Natural killer cell (primary cell): ENCODE measurements at places on chromosomes 12 and 14.
A peak's percentile ranks its signal among the peaks of the same experiment; 100 is the strongest.

GRCh38 chr12:115543269-115543668, 734.2 kb downstream of the MED13L start:
- no peak for DNase-seq

GRCh38 chr14:32694795-32695449, 243.8 kb upstream of the NPAS3 start:
- DNase-seq, result no peak

DNA sequence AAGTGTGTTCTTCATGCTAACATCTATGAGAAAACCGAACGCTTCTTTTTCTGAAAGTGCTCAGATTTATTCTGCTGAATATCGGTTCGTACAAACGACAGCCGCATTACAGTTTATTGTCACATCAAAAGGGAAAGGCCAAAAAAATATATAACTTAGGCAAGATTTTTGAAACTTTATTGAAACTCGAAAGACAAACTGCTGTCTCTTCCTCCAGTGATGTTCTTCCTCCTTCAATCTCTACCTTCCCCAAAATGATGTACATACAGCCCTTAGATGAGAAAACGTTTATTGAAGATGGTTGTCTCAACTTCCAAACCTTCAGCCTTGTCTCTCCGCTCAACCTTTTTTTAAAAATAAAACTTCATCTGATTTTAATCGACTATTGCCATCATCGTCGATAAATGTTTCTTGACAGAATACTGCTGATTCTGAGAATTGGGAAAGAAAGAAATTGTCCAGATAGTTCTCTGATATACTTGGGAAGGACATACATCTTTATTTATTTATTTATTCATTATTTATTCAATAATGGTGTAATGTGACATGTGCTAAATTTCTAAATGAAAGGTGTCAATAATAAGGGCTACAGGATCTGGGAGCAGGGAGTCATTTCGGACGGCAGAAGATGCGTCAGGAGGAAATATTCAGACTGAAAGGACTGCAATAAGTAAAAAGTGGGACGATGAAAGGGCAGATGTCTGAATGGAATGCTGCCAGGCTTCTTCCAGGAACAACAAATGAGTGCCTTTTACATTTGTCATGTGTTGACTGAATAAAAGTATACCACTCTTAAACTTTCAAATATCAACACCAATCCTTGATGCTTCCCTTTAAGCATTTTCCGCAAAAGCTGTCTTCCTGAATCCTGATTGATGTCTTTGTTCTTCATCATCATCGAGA, 817 bp upstream of the MDM1 start:
- no peak for DNase-seq

DNA sequence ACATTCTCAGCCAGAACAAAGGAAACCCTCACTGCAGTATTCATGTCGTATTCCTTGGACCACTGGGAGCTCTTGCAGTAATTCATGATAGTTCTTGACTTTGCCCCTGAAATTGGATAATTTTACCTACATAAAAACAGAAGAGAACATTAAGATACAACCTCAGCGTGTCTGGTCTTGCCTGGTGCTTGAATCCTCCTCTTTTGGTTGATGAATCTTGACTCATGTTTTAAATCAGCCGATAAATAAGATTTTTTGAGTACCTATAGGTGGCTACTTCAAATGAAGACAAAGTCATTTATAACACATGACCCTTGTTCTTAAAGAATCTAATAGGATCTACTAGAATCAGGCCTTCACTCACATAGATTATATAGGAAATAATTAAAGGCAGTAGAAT, 221.0 kb downstream of the PTPRO start:
- no peak for DNase-seq

DNA sequence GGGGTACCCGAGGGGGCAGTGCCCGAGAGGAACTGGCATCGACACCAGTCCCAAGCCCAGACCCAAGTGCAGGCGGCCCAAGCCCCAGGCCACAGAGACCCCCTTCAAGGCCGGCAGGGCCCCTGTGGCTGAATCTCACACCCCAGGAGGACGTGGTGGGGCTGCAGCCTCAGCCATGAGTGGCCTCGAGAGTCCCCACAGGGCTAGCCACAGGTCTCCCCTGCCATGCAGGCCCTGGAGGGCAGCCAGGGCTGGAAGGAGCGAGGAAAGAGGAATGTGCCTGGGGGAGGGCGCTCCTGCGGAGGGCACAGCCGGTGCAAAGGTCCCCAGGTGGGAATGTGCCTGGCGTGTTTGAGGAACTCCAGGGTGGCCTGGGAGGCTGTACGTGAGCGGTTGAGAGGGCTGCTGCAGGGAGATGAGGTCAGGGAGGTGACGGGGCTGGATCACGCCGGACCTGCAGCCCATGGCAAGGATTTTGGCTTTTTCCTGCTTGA, 86.1 kb downstream of the NCOR2 start:
- no peak for DNase-seq

DNA sequence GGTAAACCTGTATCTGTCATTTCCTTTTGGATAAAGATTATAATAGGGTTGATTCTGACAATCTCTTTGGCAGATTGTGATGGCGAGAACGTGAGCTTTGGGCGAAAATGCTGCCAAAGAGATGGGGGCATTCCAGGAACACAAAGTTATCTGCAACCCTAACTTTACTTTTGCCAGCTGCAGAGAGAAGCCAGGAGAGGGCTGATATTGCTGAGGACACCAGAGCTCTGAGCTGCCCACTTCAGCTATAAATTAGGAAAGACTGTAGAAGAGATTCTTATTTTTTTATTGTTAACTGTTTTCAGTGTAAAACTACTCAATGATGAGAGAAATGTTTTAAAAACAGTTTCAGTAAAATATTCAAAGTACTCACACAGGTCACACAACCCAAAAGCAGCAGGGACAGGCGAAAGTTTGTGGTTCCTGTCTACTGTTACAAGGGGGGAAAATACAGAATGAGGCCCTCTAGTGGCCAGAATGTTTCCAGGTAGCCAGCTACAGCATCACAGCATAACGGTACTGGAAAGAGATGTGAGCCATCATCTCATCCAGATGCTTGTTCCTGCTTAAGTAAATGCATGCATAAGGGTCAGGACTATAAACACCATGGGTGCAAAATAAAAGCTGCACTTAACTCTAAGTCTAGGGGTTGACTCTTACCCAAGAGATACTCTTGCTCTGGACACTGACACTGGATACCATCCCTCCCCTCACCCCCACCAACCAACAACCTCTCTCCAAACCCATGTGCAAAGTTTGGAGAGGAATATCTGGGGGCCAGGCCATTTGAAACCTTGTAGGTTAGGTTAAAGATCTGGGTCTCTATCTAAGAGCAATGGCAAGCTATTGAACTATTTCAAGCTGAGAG, 498.4 kb downstream of the RMST start:
- DNase-seq, result peak; percentile 25

DNA sequence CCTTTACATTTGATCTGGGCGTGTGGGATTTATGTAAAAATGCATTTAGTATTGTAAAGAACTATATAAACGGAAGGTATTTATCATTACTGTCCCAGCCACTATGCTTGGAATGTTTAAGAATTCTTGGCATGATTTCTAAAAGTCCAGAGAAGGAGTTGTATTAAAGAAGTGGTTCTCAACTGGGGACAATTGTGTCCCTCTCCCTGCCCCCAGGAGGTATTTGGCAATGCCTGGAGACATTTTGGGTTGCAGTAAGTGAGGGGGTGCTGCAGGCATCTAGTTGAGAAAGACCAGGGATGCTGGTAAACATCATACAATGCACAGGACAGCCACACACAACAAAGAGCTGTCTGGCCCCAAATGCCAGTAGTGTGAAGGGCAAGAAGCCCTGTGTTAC, 7.2 kb downstream of the SLC38A1 start:
- DNase-seq, result no peak

- DNase-seq, result no peak
Measured at GRCh38 chr14:30230719-30231118, 303.1 kb upstream of the PRKD1 start.

DNA sequence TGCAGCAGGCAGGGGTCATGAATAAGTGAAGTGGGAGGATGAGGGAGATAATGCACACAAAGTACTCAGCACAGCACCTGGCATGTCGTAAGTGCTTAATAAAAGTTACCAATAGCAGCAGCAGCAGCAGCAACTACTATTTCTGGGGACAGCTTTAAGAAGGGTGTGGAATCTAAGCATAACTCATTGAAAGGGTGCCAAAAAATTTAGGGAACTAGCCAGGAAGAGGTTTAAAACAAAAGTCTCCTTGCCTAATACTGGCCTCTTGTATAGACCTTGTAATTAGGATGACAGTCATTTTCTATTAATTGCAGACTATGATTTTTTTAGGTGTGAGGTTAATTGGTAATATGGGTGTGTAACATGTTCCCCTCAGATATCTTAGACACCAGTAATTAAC, 179.9 kb downstream of the PTPN11 start:
- DNase-seq, result no peak

DNA sequence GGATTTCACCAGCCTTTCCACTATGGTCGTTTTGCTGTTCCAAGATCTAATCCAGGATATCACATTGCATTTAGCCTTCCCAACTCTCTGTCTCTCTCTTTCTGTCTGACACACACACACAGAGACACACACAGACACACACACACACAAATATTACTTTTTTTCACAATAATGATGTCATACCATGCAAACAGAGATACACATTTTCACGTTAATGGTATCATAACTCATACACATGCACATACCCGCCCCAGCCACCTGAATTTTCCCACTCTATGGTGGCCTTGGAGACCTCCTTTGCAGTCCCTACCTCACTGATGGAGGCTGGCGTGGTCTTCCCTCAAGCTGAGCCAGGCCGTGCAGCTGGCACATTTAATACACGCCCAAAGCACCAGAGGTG, 7.2 kb upstream of the MYL2 start:
- no peak for DNase-seq

DNA sequence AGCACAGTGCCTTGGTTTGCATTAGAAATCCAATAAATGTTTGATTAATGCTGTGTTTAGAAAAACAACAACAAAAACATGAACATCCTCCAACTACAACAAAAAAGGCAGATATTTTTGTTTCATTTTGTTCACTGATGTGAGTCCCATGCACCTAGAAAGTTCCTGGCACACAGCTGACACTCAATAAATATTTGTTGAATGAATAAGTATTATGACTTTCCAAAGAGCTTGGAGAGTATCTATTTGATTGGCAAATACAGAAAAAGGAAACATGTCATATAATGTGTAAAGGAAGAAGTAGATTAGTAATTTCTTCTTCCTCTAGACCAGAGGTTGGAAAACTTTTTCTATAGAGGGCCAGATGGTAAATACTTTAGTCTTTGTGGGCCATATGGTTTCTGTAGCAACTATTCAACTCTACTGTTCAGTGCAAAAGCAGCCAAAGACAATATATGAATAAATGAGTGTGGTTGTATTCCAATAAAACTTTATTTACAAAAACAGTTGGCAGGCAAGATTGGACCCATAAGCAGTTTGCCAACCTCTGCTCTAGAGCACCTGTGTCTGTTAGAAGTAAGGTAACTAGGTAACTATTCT, 312.3 kb upstream of the DIO2 start:
- no peak for DNase-seq

DNA sequence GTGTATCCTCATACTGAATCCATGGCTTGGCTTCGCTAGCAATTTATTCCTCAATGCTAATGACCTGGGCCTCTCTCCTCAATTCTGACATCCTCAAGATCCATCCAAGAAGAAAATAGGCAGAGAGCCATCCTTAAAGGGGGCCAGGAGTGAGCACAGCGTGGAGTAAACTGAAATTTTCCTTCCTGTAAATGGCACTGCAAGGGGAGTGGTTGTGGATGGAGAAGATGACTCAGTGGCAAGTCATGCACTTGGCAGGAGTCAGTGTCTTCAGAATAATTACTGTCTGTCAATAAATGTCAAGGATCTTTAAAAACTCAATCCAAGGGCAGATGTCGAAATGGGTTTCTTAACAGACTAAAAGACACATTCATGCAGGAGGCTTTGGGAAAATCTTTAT, 88.0 kb upstream of the TMEM132C start:
- no peak for DNase-seq

GRCh38 chr12:89309815-89310214, 42.5 kb downstream of the DUSP6 start:
- no peak for DNase-seq

- DNase-seq, result no peak
Measured at GRCh38 chr12:3317841-3318501, 173.0 kb upstream of the PRMT8 start.

- DNase-seq, result no peak
Measured at GRCh38 chr12:23236811-23237210, 611.8 kb downstream of the ETNK1 start.

GRCh38 chr14:85315733-85316290, 214.1 kb upstream of the FLRT2 start:
- no peak for DNase-seq

DNA sequence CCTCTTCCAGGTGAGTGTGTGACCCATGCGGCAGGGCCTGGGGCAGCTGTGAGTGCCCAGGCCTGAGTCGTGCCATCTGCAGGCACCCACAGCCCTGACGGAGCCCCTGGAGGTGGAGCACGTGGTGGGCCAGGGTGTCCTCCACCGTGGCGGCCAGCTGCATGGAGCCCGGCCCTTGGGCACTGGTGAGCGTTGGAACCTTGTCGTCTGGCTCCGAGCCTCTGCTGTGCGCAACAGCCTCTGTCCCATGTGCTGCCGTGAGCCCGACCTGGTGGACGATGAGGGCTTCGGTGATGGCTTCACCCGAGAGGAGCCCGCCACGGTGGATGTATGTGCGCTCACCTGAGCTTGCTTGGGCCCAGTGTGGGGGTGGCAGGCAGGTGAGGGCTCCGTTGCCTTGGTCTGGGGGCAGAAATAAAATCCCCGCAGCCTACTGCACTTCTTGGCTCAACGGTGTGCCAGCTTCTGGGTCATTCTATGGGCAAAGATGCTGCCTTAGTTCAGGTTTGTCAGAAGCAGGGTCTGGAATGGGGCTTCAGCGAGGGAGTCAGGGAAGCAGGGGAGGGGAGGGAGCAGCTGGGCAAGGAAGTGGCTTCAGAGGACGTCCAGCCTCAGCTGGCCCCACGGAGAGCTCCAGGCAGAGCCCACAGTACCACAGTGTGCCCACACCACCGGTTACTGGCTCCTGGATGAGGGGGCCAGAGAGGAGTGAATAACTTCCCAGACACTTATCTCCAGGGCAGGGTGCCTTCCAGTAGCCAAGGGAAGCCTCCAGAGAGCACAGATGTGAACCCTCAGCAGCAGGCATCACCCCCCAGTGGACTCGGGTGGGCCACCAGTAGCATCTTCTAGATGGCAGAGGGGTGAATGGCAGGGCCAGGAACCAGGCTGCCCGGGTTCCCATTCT, 1.2 kb upstream of the ARL6IP4 start:
- DNase-seq, result no peak

DNA sequence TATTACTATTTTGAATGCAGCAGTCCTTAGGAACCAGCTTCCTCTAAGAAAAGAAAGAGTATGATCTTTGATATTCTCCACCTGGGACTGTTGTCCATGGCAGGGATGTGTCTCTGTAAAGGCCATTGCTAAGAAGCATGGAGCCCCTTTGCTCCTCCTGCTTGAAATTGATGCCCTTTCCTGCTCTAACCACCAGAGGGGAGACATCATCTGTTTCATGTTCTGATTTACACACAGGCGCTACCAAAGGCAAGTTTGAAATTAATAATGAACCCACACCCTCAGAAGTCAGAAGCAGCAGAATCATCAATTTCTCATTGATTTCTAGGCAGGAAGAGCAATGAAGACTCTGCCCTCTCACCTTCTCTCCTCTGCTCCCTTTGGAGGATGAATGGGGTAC, 253.8 kb downstream of the RMST start:
- no peak for DNase-seq
